ENCODE measurements at places on chromosomes 1 and 21.
A peak's percentile ranks its signal among the peaks of the same experiment; 100 is the strongest.

- no peak for DNase-seq
Observed at GRCh38 chr1:234230414-234230862, 142.8 kb upstream of the COA6 start.

- no peak for DNase-seq
Observed at GRCh38 chr1:201912832-201913231, 24.1 kb downstream of the SHISA4 start.

DNA sequence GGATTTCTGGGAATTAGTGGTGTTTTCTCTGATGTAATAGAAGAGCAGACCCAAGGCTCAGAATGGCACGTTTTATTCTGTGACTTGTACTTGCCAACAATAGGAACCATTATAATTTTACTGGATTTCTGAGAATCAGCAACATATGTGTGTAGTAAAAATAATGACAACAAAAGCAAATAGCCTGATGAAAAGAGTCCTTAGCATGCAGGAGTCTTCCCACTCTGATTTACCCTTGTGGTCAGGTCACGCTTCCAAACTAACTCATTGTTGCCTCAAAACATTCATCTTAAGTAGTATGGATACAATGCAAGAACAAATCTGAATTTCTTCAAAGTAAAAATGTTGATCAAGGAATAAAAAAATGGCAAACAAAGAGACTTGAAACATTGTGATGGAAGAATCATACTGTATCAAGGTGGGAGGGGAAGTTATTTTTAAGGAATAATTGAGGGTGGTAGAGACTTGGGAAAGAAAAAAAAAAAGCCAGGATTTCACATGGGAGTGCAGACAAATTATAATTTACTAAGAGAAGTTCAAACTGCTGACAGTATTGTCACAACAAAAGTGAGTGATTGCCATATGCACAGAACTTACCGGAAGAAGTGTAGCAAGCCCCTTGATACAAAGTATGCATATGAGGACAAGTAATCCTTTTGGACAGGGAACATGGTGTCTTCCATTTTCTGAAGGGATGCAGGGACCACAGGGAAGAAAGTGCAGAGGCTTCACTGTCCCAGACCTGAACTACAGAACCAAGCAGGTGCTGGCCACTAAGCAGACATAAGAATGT is 31.2 kb upstream of the RGL1 start:
- DNase-seq = no peak

- no peak for DNase-seq
Observed at GRCh38 chr21:45439901-45440461, 35.0 kb downstream of the COL18A1 start.

- DNase-seq = no peak
Observed at GRCh38 chr1:178091986-178092745, 1.7 kb upstream of the RASAL2 start.

- DNase-seq = no peak
Observed at GRCh38 chr1:29975036-29975694, 738.8 kb downstream of the PTPRU start.

DNA sequence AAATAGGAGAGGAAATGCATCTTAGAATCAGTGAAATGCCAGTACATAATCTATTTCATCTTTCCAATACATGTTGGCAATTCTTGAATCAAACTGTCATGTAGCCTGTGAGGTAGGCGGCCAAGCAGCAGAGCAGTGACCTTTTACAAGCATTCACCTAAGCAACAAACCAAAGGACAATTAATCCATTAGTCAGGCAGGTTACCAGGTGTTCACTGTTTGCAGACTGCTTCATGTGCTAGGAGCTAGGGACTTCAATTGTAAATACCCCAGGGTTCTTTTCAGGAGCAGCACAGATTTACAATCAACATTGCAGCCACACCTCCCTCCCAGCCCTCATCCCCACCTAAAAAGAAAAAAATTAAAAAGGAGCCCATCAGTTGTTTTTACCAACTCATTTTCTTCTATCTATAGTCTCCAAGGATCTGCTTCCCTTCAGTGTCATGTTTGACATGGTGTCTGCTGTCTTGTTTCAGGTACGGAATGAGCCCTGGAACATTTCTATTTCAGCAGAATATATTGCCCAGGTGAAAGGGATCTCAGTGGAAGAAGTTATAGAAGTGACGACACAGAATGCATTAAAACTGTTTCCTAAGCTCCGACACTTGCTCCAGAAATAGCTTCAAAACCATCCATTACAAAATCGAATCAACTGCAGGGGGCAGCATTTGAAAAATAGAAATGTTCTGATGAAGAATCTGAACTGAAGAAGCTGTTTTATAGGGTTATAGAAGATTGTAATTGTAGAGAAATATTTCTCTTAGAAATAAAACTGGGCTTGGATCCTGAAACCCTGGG is 23.0 kb downstream of the TATDN3 start:
- no peak for DNase-seq

- DNase-seq = no peak
Observed at GRCh38 chr1:175566247-175566646, 177.1 kb downstream of the TNR start.

DNA sequence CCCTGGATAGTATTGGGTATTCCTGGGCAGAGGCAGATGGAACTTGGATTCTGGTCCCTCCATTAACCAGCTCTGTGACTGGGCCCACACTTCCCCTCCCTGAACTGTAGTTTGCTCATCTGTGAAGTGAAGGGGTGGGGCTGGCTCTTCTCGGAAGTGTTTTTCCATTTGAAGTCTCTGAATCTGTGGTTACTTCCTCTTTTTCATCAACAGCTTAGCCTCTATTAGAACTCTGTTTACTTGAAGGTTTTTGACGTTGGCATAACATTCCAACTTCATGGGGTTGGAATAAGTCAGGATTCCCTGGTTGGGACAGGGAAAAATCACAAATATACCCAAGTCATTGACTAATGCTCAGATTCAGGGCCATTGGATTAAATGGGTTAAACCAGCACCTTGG is 3.6 kb downstream of the KIAA0040 start:
- peak; percentile 50 for DNase-seq

DNA sequence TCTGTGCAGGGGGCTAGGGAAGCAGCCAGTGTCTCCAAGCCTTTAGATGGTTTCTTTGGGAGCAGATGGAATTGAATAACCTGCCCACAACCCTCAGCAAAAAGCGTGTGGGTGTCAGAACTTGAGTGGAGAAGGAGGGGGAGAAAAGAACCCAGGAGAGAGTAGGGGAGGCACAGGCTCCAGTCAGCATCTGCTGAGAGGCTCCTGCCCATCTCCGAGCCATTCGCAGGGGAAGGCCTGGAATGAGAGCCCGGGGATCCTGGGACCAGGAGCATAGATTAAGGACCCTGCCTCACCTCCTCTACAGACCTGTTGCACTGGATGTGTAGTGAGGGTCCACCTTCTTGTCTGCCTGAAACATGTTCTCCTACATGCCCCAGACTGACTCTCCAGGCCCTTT is 16.3 kb downstream of the TMEM81 start:
- DNase-seq = no peak

GRCh38 chr1:117930484-117930883 is 945 bp downstream of the WDR3 start:
- no peak for DNase-seq

DNA sequence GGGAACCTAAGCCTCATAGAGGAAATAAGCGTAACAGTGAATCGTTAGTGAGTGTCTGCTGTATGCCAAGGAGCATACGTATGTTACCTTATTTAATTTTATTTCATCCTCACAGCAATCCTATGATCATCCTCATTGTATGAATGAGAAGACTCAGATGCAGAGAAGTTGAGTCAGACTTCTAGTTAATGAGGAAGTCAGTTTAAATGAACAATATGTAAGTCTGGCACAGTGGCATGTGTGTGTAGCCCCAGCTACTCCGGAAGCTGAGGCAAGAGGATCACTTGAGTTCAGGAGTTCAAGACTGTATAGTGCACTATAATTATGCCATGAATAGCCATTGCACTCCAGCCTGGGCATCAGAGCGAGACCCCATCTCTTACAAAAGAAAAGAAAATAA is 148.0 kb downstream of the ZZZ3 start:
- DNase-seq = no peak

- no peak for DNase-seq
Observed at GRCh38 chr1:203467550-203467921, 8.1 kb upstream of the PRELP start.

DNA sequence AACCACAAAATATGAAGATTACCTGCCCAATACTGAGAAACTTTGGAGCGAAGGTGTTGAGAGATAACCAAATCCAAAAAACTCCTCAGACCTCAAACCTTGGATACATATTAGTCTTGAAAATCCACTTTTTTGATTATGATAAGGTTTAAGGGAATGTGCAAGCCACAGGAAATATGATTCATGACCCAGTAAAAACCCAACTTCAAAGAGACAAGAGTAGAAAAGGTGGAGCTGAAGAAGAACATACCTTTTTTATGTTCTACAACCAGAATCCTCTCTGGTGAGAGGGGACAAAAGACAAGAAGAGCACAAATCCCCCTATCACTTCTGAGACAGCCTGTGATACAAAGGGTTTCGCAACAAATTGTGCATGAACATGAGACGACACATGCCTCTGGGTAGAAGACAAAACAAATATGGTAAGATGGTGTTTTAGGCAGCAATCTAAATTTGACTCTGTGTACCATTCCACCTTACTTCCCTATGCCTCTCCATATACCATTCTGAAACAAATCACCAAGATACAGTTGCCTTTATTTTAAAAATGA is 37.3 kb downstream of the COL24A1 start:
- no peak for DNase-seq

DNA sequence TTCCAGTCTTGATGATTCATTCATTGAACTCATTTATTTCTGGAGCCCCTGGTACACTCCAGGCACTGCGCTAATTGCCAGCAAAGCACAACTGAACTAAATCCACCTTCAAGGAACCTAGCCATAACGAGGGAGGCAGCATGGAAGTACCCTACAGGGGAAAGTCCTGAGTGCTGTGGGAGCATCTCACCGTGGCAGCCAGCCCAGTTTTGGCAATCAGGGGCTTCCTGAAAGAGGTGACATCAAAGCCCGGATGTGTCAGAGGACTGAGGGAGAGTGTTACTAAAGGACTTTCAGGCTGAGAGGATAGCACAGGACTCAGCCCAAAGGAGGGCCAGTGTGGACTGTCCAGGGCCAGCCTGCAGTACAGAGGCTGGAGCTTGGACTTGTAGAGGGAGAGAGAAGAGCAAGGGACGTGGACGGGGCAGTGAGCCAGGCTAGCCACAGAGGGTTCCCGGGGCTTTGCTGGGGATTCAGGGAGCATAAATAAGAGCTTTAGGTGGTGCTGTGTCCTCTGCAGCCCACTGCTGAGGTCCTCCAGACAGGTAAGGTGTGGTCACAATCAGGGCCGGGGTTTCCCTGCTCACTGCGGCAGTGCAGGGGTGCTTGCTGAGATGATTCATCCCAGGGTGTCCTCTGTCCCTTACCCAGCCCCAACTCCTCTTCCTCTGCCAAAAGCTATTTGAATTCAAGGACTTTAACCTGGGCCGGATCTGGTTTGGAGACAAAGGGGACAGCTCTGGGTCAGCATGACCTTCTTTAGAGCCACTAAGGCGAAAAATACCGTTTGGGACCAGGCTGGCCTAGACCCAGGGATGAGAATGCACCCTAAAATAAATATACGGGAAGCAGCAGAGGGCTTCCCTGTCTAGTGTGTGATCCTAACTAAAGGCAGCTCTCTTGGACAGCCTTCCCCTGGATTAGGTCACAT is 128.3 kb downstream of the EDEM3 start:
- DNase-seq = no peak

DNA sequence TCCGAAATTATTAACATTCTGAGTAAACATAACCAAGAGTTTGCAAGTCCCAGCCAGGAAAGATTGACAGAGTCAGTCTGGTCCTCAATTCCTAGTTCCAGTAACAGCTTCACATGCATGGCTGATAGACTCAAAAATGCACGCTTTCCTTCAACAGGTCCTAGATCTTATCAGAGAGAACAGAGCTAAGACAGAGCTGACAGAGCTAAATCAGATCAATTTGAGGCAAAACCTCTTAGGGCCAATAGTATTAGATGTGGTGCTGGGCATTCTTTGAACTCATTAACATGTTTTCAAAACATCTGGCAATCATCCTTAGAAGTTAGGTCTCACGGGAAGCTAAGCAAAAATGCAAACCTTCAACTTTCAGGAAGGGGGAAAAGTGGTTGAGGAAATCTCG is 114.0 kb downstream of the GREM2 start:
- DNase-seq = no peak

- DNase-seq = no peak
Observed at GRCh38 chr21:40732253-40733023, 114.5 kb downstream of the DSCAM start.

DNA sequence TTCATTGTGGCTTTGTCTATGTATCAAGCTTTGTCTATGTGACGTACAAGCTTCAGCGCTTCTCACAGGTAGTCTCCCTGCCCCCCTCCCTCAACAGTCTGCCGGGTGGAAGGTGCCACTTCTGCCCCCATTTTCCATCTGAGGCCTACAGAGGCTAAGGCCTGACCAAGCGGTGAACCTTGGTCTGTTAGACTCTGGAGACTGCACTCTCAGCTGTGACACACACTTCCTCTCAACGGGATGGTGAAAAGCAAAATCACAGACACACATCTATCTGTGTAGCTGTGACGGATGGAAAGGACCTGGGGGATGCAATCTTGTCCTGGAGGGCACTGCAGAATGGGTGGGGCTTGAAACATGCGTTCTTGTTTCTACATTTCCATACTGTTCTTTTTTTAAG is 152.9 kb upstream of the EDN2 start:
- no peak for DNase-seq

DNA sequence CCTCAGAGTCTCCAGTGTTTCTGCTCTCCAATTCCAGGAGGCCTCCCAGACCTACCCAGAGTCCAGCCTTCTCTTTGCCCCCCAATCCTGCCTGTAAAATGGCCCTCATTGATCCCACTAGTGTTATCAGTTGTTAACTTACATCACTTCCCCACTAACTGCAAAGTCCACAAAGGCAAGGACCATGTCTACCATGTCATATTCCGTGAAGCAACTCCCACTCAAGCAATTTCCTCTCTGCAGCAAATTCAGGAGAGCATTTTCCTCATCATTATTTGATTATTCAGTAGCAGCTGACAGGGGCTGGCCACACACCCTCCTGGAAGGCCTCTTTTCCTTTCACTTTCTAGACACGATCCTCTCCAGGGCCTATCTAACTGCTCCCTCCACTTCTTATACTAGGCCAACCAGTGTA is 153.5 kb downstream of the RERE start:
- no peak for DNase-seq

- DNase-seq = no peak
Observed at GRCh38 chr21:46264046-46264689, 21.2 kb downstream of the MCM3AP start.

GRCh38 chr1:27571439-27572018 is 32.4 kb downstream of the AHDC1 start:
- no peak for DNase-seq

GRCh38 chr21:28177124-28177523 is 815.6 kb downstream of the LTN1 start:
- no peak for DNase-seq

- no peak for DNase-seq
Observed at GRCh38 chr1:10387677-10388386, 11.0 kb upstream of the PGD start.

DNA sequence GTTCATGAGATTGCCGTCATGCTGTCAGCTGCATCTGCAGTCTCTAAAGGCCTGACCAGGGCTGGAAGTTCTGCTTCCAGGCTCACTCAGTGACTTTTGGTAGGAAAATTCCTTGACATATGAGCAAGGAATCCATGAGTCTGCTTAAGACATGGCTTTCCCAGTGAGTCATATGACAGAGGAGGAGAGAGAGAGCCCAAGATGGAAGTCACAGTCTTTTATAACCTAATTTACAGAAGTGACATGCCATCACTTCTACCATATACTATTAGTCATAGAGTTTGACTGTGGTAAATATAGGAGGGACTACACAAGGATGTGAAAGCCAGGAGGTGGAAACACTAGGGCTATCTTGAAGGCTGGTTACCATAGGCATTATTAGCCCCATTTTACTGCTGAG is 115.2 kb downstream of the ROR1 start:
- no peak for DNase-seq

- DNase-seq = no peak
Observed at GRCh38 chr1:41935226-41935625, 16.5 kb upstream of the HIVEP3 start.
